ENCODE measurements at places on chromosomes 16 and 17.

- DNase-seq: no peak
Measured at GRCh38 chr17:56891751-56892150, 22.1 kb downstream of the TRIM25 start.

- no peak for DNase-seq
Measured at GRCh38 chr17:62852195-62852594, 44.1 kb upstream of the MARCHF10 start.

GRCh38 chr17:50372222-50372757 is 694 bp downstream of the MRPL27 start:
- DNase-seq: no peak

- no peak for DNase-seq
Measured at GRCh38 chr17:77513045-77513444, 372.3 kb downstream of the SEC14L1 start.

- no peak for DNase-seq
Measured at GRCh38 chr17:2795441-2796163, 636 bp upstream of the RAP1GAP2 start.

- DNase-seq: peak; percentile 24
Measured at GRCh38 chr16:62149631-62150030, 113.4 kb upstream of the CDH8 start.

GRCh38 chr16:4703906-4704305 is 10.5 kb downstream of the NUDT16L1 start:
- no peak for DNase-seq

DNA sequence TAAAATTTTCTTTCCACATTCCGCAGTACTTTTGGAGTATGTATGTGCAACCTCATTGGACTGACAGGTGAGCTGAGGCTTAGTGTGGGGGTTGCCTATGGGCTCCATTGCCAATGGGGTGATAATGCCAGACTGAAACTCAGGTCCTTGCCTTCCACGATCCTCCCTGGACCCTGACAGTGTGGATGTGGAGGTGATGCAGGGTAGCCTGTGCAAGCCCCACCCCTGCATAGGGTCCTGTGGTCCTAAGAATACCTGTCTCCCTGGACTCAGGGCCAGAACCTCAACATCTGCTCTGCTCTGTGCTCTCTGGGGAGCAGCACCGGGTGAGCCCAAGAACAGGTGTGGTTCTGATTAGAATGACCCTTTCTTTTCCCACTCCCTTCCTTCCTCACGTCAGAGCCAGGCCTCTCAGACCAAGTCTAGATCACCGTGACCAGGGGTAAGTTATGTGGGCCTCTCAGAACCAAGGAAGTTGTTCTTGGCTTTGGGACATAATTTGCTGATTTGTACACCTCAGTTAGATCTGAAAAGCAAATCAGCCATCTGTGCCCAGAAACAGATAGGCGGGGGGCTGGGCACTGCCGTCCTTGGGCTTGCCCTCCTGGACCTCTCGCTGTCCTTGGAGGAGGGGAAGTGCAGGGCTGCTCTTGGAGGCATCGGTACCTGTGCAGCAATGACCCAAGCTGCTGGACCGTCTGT is 8.4 kb upstream of the TNS4 start:
- DNase-seq: no peak

- DNase-seq: no peak
Measured at GRCh38 chr17:79107499-79108231, 33.0 kb downstream of the ENGASE start.

- no peak for DNase-seq
Measured at GRCh38 chr17:8393470-8394231, 4.0 kb downstream of the RNF222 start.

- DNase-seq: peak; percentile 91
Measured at GRCh38 chr16:47460711-47461597, at the start of the genes ITFG1 and PHKB. TSS of gene ITFG1 (minus strand) at chr16:47461063. CDS start at chr16:47461045, 18 bp downstream. TSS of gene PHKB (plus strand) at chr16:47461331. CDS start at chr16:47461351, 20 bp downstream.

DNA sequence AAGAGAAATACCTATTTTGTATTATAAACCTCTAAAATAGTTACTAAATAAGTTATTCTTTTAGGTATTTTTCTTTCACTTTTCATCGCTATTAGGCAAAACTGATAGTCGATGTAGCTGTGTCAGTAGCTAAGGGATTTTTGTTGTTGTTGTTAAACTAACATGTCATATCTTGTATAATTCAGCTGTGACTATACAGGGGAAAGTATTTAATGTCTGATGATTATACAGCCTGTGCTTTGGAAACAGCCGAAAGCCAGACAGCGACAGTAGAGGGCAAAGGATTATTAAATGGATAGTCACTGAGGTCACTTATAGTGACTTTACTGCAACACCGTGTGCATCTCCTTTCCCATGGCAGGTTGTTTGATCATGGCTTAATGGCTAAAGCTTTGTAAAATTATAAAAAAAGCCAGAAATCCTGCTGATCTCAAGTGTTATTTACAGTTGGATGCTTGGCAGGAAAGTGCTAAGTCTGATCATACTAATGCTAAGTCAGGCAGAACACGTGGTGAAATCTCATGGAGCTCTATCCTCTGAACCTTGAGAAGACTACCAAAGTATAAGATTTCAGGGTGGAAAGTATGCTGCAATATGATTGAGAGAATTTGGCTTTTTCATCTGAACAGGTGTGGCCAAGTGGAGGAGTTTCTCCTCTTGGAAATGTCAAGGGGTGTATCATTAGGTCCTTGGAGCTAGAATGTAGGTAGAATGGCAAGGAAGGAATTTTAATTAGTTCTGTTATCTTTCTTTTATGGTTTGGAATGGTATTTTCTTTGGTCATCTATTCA is 88.4 kb downstream of the FTO start:
- no peak for DNase-seq

- DNase-seq: no peak
Measured at GRCh38 chr17:17884391-17885357, 47.9 kb upstream of the SREBF1 start.

GRCh38 chr16:85681255-85681654 is 7.5 kb downstream of the GINS2 start:
- no peak for DNase-seq

DNA sequence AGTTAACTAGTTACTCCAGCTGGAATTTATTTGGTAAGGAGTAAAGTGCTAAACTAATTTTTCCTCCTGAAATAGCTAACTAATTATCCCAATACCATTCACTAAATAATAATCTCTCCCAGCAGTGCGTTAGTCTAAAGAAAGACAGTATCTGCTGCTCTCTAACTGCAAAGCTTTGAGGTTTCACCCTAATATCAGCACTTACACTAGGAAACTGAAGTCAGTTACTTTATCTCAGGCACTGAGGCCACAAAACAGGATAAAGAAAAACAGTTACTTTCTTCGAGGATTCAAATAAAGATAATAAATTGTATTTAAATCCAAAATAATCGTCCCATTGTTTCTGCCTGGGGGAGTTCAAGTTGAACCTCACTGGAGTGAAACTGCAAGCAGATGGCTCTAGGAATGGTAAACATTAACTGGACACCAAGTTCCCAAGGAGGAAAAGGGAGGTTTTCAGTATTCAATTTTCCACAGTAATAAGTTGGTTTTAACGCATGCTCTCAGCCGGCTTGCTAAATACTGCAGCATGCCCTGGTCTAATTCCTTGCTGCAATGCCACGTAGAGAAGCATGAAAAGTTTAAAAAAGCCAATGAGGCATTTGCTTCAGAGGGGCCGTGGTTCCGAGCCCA is 20.0 kb upstream of the FOXJ1 start:
- DNase-seq: no peak

- DNase-seq: no peak
Measured at GRCh38 chr17:4928881-4929280, 3.2 kb upstream of the GP1BA start.

- DNase-seq: peak; percentile 29
Measured at GRCh38 chr16:4053301-4053845, 62.9 kb downstream of the ADCY9 start.

- no peak for DNase-seq
Measured at GRCh38 chr16:1100084-1100800, 4.2 kb upstream of the C1QTNF8 start.

DNA sequence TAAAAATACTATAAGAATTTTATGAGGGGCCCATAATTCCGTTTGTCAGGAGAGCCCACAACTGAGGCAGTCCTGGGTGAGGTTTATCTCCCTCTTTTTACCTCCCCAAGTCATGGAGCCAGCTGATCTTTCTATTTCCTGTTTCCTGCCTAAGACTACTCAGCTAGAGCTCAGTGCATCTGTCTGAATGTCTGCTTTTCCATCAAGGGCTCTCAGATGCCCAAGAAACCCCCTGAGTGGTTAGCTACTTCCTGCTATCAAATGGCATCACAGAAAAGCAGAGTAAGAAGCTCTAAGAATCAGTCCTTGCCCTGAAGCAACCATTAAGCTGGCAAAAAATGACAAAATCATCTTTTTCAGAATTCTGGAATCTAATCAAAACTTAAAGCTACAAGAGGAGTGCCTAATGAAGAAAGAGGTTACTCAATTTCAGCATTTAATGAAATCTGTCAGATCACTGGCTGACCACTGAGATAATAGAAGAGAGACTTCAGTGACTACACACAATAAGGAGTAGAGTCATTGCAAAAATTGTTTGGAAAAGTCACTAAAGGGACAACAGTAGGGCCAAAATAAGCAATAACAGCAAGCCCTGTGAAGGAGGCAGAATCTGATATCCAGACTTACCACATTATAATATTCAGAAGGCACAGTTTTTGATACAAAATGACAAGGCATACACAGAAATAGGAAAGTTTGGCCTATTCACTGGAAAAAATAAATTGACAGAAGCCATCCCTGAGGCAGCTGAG is 150.1 kb downstream of the CYB561 start:
- no peak for DNase-seq

GRCh38 chr17:35286120-35286781 is 43.4 kb downstream of the SLFN5 start:
- DNase-seq: no peak

- DNase-seq: peak; percentile 54
Measured at GRCh38 chr17:65627891-65628643, 66.6 kb upstream of the AXIN2 start.

DNA sequence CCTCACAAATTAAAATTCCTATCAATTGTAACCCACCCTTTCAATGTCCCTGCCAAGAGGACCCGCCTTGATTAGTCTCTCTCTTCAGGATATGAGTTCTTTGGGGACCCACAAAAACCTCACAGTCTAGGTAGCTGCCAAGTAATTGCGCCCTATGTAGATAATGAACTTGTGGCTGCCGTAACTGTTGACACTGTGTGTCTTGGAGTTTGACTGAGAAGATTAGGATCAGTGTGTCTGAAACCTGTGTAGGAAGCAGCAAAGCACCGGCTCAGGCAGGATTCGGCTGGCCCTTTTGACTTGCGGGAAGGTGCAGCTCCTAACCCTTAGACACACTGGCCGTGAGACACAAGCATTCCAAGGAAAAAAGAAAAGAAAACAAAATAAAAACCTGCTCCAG is 17.8 kb upstream of the SLC6A4 start:
- DNase-seq: no peak

GRCh38 chr17:73588891-73589290 is 55.4 kb downstream of the SDK2 start:
- peak; percentile 38 for DNase-seq

DNA sequence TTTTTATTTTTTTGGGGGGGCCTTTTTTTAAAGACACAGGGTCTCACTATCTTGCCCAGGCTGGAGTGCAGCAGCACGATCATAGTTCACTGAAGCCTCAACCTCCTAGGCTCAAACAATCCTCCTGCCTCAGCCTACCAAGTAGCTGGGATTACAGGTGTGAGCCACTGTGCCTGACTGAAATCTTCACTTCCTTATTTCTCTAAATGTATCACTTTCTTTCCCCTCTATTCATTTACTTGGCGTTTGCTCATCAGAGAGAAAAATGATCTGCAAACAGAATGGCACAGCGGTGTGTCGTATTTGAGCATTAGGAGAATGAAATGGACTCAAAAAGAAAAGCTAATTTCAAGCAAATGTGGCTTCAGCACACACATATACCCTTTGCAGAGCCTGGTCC is 44.3 kb upstream of the CDH5 start:
- no peak for DNase-seq

DNA sequence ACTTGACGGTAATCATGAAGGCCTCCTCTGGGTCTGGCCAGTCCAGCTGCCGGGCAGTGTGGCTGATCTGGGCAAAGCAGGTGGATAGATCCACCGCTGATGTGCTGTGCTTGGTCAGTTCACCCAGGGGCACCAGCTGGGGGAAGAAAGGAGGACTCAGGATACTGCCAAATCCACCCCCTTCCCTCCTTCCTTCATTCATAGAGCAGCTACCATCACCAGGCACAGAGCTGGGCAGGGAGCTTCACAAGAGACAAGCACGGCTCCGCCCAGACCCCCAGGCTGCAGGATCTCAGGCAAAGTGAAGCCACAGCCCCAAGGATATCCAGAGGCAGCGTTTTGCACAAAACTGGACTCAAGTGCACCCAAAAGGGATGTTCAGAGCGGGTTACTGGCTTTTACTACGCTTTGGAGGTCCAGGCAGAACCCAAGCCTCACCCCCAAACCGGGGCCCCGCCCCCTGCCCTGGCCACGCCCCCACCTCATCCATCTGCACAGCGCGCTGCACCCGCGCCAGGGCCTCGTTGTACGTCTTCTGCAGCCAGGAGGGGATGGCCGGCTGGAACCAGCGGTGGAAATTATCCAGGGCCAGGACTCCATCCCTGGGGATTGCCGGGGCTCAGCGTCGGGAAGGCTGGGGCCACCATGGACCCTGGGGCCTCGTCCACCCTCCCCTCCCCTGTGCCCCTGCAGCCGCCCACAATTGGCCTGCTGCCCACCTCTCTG is 9.1 kb downstream of the UNC13D start:
- peak; percentile 37 for DNase-seq

GRCh38 chr17:38851434-38851833 is 2.1 kb downstream of the RPL23 start:
- DNase-seq: no peak

DNA sequence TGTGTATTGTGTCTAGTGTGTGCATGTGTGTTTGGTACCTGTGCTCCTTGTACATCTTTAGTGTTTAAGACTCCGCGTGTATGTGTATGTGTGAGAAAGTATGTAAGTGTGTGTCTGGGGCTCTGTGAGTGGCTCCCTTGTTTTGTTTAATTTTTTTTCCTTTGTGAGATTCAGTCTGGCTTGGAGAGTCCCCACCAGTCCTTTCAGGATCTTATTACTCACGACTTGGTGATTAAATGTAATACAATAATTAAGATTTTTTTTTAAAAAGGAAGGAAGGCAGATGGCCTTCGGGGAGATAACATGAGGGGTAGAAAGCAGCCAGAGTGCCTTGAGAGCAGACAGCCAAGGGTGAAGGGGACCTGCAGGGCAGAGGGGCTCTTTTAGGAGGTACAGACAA is 33.9 kb downstream of the FZD2 start:
- no peak for DNase-seq

DNA sequence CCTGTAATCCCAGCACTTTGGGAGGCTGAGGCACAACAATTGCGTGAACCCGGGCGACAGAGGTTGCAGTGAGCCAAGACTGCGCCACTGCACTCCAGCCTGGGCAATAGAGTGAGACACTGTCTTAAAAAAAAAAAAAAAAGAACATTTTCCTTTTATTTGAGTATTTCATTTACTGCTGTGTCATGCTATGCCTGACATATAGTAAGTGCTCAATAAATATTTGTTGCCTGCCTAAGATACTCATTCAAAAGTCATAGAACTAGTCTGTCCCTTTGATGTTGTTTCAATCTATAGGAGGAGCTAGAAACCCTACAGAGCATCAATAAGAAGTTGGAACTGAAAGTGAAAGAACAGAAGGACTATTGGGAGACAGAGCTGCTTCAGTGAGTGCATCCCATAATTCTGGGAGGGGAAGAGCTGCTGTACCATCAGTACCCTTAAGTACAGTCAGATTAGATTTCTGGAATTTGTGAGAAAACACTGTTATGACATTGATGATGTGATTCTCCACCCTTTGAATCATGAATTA is 20.0 kb downstream of the CALCOCO2 start:
- no peak for DNase-seq

GRCh38 chr16:24015923-24016322 is 180.1 kb downstream of the PRKCB start:
- DNase-seq: no peak

Data from AG08395 (cell line).